Activated CD8-positive, alpha-beta memory T cell treated with anti-CD3 and anti-CD28 coated beads for 4 hours (primary cell): ENCODE measurements at places on chromosomes 2 and 18.

- no peak for DNase-seq
Measured at GRCh38 chr2:226660526-226660925, 139.1 kb downstream of the IRS1 start.

- no peak for DNase-seq
Measured at GRCh38 chr2:216989340-216990129, 129.7 kb upstream of the TNP1 start.

- DNase-seq, result peak; percentile 31
Measured at GRCh38 chr18:3012136-3013023, 564 bp downstream of the LPIN2 start.

DNA sequence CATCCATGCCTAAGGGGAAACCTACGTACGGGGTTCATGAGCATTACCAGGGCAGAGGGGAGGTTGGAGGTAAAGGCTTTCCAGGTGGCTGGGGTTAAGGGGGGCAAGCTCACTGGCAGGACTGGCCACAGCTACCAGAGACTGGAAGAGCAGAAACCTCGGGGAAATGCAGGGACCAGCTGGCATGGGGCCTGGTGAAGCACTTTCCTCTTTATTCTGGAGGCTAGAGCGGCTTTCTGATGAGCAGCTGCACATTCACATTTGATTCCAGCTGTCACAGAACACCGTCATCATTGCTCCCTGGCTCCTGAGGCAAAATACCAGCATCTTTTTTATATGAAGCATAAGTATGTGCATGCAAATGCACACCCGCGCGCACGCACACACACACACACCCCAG is 28.7 kb upstream of the LRRC30 start:
- DNase-seq, result no peak

GRCh38 chr2:61167579-61167978 is 5.6 kb downstream of the C2orf74 start:
- DNase-seq, result no peak

- DNase-seq, result no peak
Measured at GRCh38 chr2:11872948-11873269, 126.5 kb downstream of the LPIN1 start.

DNA sequence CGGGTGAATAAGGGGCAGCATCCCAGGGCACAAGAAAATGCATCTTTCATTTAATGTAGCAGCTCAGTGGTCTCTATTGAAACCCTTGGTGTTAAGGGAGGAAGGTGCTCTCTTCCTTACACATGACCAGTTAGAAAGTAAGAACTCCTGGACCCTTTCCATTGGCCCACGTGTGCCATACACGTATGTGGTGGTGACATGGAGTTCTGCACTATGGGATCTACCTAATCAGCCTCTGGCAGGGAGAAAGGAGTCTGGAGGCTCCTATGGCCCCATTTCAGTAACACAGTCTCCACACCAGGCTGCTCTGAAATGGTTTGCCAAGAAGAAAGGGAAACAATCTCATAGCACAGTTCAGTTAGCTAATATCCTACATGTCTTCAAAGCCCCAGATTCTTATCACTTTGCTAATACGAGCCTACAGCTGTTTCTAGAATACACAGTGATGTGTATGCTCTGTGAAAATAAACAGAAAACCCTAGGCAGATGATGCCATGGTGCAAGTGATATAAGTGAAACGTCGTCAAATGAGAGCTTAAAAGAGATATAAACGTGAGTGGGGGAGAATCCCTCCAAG is 7.0 kb downstream of the EFEMP1 start:
- no peak for DNase-seq

- no peak for DNase-seq
Measured at GRCh38 chr2:96241227-96241626, 24.6 kb downstream of the TMEM127 start.

DNA sequence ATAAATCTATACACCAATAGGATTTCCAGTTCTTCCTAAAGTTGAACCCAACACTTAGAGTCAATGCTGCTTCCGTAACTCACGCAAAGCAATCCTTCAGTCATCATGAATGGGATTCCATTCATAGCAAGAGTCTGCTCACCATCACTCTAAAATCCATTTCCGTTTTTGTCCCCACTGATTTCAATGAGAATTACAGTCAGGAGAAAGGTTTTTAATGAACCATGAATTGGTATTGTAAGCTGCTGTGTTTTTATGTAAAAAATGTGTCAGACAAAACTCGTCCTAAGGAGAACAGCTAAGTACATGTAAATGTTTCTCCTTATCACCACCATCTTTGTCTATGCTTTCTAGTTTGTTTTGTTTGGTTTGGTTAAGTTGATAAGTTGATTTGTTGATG is 391.5 kb downstream of the IRS1 start:
- no peak for DNase-seq

- DNase-seq, result no peak
Measured at GRCh38 chr2:107027810-107028209, 141.8 kb upstream of the ST6GAL2 start.

DNA sequence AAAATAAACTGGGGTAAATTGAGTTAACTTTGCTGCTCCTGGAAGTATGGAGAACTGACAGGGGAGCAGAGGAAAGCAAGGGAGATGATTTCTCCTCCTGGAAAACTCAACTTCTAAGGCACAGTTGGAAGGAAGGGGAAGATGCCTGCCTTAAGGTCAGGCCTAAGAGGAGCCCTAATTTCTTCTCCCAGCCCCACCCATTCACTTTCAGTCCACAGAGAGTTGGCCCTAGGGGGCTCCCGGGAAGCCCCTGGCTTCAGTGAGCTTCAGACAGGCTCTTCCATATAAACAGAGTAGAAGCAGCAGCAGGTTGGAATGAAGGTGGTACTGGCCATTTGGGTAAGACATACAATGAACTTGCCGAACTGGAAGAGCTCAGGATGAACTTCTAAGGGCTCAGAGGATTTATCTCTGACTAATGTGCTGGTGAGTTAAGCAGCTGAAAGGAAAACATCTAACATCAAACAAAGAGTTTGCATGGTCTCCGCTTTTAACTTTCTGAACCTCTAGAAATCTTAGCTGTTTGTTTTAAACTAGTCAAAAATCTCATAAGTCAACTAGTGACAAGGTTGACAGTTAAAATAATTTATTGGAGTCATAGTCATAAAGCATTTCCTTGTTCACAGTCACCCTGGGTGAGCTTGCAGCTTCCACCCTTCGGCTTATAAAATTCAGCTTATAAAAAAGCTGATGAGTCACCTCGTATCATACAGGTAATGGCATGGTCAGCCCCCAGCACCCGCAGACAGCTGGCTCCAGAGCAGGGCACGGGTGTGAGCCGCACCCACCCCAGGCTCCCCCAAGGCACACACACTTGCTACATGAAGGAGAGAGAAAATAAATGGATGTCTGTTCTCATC is 9.8 kb downstream of the MALL start:
- DNase-seq, result no peak

DNA sequence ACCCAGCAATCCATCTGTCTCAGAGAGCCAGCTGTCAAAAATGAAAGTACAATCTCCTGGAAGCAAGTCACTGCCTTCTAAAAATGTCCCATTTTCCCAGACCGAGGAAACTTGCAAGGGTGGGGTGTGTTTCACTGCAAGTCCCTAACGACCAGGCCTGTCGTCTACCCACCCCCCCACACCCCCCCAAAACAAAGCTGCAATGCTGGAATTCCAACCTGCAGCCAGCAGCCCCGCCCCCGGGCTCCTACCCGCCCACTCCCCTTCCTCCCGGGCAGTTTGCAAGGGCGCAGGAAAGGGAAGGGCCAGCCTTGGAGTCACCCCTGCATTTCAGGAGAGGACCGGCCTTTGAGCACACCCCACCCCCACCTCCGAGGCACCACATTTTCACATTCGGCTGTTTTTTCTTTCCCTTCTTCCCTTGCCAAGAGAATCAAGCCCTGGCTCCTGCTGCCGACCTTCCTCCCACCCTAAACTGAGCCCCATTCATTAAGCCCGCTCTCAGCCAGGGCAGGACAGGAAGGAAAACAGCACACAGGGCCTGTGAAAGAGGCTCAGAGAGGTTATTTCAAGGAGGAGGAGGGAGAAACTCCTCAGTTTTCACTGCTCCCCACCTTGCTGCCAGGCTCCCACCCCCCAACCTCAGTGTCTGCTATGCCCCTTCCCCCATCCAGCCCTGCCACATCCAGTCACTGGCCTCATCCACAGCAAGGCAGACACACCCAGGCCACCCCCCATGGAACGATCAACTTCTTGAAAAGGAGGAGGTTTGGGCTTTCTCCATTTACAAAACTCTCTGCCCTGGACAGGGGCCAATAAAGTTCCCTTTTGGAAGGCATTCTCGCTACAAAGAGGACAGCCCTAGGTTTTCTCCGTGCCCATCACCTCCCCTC is 11.3 kb downstream of the SMAD7 start:
- no peak for DNase-seq

GRCh38 chr18:1663879-1664705 is 759.4 kb downstream of the ADCYAP1 start:
- no peak for DNase-seq

GRCh38 chr2:149902081-149902480 is 314.5 kb upstream of the MMADHC start:
- no peak for DNase-seq

DNA sequence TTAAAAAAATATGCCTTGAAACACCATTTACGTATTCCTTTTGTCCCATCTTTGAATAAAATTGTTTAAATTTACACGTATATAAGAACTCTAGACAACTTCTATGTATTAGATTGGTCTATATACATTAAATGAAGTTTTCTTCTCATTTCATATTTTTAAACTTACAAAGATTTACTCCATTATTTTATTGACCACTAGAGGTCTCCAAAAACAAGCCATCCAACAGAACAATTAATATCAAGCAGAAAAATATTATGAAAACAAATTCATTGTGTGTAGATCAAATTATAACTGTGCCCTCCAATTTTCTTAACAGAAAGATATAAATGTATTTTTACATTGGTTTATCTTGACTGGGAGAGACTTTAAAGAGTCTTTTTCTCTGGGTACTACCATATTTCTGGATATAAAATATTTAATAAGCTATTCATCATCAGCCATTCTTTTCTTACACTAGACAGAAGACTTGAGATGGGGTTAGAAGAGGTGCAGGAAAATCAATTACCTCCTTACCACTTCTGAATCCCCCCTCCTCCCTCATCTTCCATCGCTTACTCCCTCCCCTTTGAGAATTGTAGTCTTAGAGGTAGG is 66.5 kb downstream of the DPP4 start:
- no peak for DNase-seq

DNA sequence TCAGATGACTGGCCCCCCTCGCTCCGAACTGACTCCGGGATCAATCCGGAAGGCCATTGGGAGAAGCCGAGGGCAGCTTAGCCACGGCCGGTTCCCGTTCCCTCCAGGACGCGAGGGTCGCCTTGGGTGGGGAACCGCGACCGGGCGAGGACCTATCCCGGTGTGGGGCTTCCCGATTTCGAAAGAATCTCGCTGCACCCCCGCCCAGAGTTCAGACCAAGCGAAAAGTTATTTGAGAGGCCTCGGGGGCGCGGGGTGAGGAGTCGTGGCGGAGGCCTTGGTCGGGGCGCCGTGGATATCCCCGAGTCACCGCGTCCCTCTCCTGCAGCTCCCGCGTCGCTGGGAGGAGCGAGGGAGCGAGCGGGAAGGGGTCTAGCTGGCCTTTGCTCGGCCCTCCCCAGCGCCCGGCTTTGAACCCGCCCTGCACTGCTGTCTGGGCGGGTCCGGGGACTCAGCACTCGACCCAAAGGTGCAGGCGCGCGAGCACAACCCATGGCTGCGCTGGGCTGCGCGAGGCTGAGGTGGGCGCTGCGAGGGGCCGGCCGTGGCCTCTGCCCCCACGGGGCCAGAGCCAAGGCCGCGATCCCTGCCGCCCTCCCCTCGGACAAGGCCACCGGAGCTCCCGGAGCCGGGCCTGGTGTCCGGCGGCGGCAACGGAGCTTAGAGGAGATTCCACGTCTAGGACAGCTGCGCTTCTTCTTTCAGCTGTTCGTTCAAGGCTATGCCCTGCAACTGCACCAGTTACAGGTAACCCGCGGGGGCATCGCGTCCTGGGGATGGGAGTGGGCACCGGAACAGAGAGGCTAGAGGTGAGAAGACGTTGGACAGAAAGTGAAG is at the start of gene CYP27A1:
TSS of gene CYP27A1 (plus strand) at position 457 of the 837 bp plus-strand sequence. CDS start at position 493, 36 bp downstream.
- DNase-seq, result no peak

DNA sequence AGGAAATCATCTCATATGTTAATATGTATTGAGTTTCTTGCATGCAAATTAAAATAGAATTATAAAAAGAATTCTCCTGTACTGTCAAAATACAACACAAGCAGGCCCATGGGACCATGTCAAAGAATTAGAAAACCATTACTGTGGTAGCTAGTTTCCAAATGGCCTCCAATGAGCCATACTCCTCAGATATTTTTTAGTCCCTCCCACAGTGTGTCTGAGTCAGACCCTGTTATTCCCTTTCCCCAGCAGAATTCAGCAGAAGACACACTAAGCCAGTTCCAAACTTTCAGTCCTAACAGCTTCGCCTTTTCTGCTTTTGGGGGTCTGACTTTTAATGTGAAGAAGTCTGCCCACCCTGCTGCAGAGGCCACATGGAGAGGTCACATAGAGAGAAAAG is 86.7 kb downstream of the FIGN start:
- no peak for DNase-seq

DNA sequence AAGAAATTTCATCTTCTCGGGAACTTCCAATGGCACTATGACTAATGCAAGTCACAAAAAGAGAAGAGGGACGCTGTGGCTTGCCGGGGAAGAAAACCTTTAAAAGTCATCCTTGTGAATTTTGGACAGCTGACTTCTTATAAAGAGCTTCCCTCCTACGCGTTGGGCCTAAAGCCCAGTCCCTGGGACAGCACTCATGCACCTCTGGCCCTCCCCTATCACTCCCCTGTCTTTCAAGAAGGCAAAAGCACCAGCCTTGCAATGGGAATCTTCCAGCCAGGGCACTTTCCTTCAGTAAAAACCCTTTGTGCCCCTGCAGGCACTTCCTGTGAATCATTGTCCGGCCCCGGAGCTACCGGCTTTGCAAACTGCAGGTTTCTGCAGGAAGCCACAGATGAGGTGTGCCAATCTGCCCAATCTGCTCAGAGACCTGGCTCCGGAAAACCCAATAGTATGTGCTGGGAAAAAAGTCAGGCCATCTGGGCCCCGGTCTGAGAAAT is 7.1 kb downstream of the MREG start:
- DNase-seq, result no peak

GRCh38 chr2:24471662-24472061 is 19.4 kb upstream of the NCOA1 start:
- DNase-seq, result no peak

DNA sequence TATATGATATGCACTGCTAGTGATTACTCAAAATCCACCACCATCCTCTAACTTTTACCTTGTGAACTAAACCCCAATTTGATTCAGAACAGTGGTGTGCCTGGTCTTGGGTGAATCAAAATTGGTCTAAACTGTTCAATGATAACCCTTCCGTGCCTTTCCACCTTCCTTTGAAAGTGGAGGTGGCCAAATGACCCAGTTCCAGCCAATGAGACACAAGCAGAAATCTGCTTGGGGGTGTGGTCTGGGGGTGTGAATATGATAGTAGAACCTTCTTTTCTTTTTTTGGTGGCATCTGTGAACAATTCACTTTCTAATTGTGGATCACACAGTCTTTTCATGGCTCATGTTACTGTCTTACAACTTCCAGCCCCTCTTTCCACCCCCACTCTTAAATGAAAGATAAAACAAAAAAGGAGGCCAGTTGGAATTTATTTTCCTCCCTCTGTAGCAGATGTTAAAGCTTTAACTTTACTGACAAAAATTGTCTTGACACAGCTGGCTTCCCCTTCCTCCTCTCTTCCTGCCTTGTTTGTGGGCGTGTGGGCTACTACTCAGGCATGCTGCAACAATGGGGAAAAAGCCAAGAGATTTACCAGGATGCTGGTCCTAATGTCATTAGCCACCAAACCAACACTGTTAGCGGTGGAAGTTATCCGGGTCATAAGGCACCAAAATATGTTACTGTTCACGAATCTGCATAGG is 58.8 kb upstream of the ANKRD44 start:
- no peak for DNase-seq
